ENCODE measurements at places on chromosomes 4 and X.

GRCh38 chr4:126766241-126766640 is 866.5 kb upstream of the INTU start:
- DNase-seq: no peak

DNA sequence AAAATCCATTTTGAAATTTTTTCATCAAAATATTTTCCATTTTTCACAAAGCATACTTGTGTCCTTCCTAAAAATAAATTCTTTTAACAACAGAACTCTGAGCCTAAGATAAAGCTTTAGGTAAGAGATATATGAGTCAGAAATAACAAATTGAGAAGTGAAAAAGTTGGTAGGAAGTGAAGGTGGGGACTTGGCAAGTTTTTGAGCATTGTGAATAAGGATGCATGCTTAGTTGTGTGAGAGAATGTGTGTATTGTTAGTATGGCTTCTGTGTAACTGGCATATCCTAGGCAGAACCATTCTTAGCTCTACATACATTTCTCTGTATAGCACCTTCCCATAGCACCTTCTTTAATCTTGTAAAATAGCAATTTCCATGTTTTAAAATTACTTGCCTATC is 6.8 kb downstream of the ASB5 start:
- peak; percentile 18 for DNase-seq

GRCh38 chrX:65971151-65971550 is 68.7 kb downstream of the VSIG4 start:
- DNase-seq: no peak

DNA sequence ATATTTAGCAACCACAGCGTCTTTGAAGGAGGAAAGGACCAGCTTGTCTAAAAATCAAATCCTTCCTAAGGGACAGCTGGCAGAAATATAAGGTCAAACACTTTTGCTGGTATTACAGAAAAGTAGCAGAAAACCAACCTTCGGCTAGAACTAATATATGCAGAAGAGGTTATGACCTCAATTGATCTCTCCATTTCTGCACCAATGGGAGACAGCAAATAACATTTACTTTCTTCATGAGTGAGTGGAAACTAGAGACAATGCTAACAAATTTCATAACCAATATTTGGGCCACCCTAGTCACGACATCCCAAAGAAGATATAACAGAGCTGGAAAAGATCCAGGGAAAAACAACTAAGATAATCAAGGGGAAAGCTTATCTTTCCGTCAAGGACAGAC is 247.0 kb upstream of the FTHL17 start:
- no peak for DNase-seq

DNA sequence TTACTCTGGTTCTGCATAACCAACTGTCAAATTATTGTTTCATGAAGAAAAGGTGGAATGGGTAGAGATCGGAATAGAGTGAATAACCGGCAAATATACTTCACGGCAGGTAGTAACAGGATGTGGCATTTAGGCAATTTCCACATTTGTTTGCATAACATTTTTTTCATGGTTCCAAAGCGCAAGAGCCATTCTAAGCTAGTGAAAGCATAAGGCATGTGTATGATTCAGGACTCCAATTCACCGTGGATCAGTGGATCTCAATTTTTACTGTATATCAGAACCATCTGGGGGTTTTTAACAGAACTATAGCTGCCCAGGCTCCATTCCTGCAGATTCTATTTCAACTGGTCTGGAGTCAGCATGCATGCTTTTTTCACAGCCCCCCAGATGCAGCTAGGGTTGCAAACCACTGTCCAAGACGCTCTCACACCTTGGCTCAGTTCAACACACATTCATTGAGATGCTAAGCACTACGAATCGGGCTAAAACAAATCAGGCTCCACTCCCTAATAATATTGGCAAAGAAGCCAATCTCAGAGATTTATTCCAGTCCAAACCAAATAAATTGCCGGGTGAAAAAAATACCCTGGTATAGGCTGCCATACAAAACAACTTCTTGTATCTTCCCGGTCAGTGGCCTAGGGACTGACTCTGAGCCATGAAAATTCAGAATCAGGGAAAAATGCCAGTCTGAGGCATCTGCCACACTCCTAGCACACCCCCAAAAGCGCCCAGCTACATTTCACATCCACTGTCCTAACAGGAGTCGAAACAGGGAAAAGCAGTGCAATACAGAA is 30.0 kb downstream of the AFAP1 start:
- no peak for DNase-seq

DNA sequence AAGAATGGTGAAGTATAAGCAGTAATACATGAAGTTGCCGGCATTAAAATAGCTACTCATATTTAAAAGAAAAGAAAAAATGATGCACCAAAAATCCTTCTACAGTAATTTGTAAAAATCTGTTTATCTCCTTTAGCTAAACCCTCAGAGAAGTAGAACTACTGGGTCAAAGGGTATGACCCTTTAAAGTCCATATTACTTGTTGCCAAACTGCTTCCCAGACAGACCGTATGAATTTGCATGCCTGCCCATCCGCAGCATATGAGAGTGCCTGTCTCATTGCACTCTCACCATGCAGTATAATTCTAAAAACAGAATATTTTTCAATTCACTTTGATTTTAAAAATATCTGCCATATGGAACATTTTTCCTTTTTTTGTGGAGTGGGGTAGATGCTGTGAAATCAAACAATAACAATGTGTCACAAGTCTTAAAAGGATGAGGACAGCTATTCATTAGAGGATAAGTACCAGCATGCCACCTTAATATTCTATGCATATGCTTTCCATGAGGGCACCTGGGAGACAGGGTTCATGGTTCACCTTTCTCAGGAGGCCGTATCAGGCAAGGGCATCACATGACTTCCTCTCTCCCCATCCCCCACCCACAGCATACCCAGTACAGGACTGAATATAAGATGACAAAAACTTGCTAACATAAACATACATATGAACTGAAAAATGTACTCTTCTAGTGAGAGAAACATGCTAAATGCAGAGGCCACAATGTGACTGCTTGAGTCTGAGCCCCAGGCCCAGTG is 17.8 kb downstream of the ZDHHC9 start:
- DNase-seq: no peak
